Mesothelial cell of epicardium (in vitro differentiated cells): ENCODE measurements at places on chromosomes 3 and 15. TPM values are rescaled to one million over a fixed set of nuclear protein-coding genes. Genes with fewer than 3 reads are reported as not detected.
A peak's percentile ranks its signal among the peaks of the same experiment; 100 is the strongest.

Gene CDCP1
- total RNA-seq, result 1.3 to 1.4 TPM (median 1.3 TPM) in 3 replicates

Gene ZNF80
- total RNA-seq, result 0.16 TPM in 1 of 3 replicates, not detected in the others

Gene SPATA12
- total RNA-seq, result not detected in 3 replicates

DNA sequence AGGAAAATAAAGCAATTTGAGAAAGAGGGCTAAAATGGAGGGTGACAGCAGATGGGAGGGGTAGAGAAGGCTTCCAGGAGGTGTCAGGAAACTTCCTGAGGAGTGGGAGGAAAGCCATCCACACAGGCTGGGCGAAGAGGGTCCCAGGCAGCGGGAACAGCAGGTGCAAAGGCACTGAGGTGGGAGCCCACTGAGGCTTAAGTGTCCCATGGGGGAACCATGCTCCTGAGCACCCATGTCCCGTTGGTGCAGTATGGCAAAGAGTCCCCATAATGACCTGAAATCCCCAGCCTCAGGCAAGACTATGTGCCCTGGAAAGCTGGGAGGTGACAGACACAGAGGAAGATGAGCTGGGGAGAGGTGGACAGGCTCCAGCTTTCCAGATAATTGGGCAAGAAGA is 30.0 kb downstream of the CFAP100 start:
- no peak for DNase-seq

- DNase-seq, result no peak
These were observed 487.2 kb upstream of the ROBO2 start for GRCh38 chr3:76552653-76553052.

GRCh38 chr3:48851407-48851806 is 3.7 kb upstream of the PRKAR2A start:
- no peak for DNase-seq

- DNase-seq, result no peak
These were observed 36.8 kb upstream of the NEO1 start for GRCh38 chr15:73015493-73015892.

- no peak for DNase-seq
These were observed 18.8 kb upstream of the FAM174B start for GRCh38 chr15:92674347-92674746.

GRCh38 chr3:3069723-3070122 is 40.5 kb downstream of the IL5RA start:
- no peak for DNase-seq

GRCh38 chr3:141128126-141128777 is 77.1 kb downstream of the SPSB4 start:
- DNase-seq, result no peak

DNA sequence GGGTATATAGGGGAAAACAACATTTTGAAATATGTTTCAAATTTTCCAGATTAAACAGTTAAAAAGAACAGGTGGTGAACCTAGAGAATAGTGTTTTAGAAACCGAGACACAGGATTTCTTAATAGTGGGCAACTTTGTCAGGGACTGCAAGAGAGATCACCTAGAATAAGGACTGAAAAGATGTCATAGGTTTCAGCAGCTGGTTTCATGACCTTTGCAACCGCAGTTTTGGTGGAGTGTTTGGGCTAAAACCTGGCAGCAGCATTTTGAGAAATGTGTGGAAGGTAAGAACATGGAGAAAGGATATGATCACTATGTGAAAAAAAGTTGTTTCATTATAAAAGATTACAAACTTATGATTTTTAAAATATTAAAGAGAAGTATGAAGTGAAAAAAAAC is 34.9 kb downstream of the PRKCI start:
- no peak for DNase-seq

- DNase-seq, result no peak
These were observed 105.3 kb upstream of the TOPAZ1 start for GRCh38 chr3:44136421-44136820.

GRCh38 chr3:72154391-72155335 is 369.7 kb upstream of the PROK2 start:
- no peak for DNase-seq

DNA sequence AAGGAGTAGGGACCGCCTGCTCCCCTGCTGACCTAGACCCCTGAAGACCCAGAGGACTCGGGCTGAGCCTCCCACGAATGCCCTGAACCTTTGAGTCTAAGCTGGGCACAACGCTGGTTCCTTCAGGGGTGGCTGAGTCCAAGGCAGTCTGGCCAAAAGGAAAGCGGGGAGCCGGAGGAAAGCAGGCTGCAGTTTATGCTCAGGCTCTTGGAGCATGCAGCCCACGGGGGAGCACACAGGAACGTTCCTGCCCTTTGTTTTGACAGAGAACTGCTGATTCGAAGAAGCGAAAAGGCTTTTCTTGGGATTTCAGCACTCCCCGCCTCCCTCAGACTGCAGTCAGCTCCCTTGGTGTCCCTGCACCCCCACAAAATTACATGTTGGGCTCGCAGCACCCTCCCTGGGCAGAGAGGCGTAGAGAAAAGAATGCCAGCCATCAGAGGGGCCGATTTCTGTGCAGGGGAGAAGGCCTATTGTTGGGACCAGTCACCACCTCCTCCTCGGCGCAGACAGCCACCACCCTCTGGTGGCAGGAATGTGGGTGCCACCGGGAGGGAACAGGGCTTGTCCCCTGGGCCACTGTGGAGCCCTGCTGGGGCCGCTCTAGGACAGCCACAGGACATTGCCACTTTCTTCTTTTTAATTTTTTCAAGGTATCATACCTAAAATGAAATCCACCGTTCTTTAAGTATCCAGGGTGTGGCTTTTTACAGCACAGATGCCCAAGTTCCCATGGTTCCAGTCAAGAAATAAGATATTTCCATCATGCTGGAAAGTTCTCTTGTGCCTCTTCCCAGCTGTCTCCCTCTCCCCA is 72.2 kb downstream of the SMAD6 start:
- peak; percentile 75 for DNase-seq
